GM12891 (cell line): ENCODE measurements at places on chromosomes 2 and 18.

DNA sequence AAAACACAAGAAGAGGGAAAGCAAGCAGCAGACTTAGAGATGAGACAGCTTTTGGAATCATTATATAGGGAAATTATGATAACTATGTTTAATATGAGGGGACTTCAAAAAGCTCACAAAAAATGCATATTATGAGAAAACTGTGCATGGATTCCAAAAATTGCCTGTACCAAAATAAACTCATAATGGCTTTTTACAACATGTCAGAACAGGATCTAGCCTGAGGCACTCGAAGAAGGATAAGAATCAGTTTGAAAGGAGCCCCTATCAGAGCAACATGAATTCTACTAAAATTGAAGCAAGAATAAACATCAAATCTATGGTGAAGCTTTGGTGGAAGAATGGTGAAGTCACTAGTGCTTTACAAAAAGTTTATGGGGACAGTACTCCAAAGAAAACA lies 187.4 kb downstream of the RDH14 start:
- DNase-seq = no peak

DNA sequence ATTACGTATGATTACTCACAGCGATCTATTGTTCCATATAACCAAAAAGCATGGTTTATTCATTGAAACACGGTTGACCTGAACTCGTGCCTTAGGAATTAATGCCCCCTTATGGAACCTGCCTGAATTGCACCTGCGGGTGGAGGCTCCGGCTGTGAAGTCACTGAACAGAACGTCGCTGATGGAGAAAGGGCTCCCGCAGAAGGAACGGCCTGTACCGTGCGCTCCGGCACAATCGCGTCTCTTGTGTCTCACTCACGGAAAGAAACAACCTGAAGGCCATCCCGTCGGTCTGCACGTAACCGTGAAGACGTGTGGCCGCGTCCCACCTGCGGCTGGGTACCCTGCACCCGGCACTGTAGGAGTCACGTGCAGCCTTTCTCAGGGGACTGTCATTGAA lies 133.1 kb downstream of the NFATC1 start:
- DNase-seq = peak; percentile 82

DNA sequence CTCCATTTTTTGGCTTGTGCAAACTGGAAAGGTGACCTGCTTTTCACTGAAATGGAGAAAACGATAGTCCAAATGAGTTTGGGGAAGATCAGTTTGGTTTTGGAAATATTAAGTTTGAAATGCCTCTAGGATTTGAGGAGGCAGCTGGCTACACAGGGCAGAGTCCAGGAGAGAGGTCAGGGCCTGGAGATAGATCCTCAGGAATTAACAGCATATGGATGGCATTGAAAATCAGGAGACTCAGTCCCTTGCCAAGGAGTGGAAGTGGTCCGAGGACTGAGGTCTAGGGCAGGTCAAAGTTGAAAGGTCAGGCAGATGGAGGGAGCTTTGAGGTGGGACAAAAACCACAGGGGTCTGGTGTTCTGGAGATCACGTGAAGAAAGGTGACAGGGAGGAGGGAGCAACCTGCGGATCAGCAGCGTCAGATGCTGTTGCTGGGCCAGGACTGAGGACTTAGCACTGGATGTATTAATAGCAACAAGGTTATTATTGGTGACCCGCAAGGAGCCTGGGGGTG lies 83.7 kb downstream of the EIF2AK3 start:
- no peak for DNase-seq

DNA sequence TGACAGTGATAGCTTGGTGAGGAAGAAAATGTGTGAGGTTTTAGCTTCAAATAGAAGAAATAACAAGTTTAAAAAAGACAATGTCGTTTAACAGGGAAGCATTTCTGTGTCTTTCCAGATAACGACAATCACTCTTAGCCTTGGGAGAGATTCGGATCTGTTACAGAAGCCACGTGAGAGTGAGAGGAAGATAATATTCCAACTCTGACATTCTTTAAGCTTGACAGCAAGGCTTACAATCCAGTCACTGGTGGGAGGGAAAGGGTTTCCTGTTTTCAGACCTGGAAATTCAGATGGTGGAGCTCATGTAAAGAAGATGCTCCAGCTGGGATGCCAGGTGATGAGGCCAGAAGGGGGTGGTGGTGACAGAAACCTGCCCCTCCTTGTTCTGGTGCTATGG lies 30.8 kb downstream of the FBXO48 start:
- no peak for DNase-seq

- no peak for DNase-seq
Observed at GRCh38 chr18:39622431-39622830, 2056.8 kb upstream of the CELF4 start.

- no peak for DNase-seq
Observed at GRCh38 chr2:99190548-99190947, 9.6 kb downstream of the MRPL30 start.

GRCh38 chr2:239165206-239165831 lies 235.5 kb downstream of the HDAC4 start:
- DNase-seq = no peak

DNA sequence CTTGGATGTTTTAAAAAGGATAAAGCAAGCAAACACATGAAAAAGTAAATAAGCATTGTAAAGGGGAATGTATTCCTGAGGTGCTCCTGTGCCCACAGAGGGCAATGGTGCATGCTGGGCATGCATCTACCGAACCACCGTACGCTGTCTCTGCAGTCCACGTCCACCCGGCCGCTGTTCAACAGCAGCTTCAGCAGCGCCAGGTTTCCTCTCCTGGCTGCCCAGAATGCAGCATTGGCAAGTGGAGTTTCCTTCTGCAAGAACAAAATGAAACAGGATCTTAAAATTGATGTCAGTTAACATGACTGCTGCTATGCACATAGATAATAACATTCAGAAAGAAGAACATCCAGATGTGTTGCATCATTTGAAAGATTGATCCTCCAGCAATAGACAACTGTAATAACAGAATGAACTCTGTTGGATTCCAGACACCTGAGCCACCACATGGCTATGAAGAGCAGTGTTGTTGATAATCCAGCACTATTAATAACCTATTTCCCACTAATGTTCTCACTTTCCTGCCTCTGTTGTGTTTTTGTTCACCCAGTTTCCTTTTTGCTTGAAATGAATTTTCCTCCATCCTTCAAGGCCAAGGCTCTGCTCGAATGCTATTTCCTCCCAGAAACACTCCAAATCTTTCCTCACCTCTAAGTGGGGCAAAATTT lies 13.6 kb downstream of the ANKRD29 start:
- no peak for DNase-seq

DNA sequence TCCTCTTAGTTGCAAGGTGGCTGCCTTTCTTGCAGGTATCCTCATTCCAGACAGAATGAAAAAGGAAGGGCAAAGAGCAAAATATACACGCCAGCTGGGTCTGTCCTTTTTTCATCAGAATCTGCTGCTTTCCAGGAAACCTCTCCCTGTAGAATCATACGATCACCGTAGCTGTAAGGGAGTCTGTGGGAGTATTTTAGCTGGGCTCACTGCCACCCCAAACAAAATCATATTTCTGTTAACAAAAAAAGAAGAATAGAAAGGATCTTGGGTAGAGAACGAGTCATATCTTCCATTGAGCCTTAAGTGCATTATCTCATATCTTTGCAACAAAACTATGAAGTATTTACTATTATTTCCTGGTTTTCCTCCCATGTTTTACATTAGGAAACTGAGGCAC lies 15.0 kb upstream of the TANC1 start:
- DNase-seq = no peak

- peak; percentile 35 for DNase-seq
Observed at GRCh38 chr2:238462782-238463396, 36.2 kb downstream of the ASB1 start.

DNA sequence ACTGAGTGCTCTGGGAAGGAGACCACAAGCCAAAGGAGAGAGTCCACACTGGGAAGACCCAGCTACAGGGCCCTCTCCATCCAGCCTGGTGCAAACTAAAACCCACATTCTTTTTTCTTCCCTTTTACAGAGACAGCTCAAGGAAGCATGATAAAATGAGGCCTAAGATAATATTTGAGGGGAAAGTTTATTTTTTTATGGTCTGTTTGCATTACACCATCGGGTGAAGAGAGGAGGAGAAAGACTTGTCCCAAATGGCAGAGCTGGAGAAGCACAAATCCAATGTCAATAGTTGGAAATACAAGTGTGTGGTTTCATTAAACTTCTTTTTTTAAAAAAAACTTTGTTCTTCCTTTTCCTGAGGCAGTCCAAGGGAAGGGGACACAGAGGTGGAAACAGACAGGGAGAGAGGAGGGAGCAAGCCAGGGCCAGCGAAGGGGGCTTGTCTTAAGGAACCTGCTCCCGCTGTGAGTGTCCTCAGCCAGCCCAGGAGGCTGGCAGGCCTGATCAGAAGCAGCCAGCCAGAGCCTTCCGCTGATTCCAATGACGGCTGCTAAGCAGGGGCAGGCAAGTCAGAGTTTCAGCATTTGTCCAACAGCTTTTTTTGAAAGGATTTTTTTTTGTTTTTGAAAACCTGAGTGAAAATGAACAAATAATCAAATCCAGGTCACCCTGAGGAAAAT lies 203.8 kb upstream of the SIX2 start:
- no peak for DNase-seq

GRCh38 chr2:154437104-154437503 lies 261.4 kb upstream of the KCNJ3 start:
- DNase-seq = no peak

- peak; percentile 9 for DNase-seq
Observed at GRCh38 chr2:54206596-54206995, 49.4 kb downstream of the TSPYL6 start.

DNA sequence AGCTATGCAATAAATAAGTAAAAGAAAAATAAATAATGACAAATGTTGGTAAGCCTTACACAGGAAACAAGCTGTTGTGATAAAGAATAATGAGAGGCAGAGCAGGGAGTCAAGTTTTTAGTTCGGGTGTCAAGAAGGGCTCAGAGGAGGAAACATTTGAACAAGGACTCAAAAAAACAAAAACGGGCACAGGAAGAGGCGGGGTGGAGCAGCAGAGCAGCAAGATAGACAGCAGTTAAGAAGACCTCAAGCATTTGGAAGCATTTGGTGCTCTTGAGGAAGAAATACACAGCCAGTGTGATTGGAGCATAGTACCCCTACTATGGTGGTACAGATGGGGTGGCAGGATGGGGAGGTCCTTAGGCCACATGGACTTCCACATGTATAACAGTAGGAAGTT lies 2.8 kb downstream of the TMEM169 start:
- no peak for DNase-seq

DNA sequence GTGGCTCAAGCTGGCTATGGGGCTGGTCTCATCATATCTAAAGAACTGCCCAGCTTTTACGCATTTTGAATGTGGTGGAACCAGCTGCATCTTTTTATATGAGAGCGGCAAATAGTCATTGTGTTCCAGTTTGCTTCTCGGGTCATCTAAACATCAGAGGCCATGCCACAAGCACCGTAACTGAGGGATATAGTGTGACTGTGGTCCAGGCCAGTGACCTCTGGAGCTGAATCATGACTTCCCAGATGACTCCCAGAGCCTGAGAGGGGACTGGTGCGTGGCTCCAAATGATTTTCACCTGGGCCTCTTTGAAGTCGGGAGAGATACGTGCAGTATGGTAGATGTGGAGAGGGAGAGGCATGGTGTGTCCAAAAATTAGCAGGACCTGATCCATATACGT lies 271.0 kb downstream of the NEDD4L start:
- no peak for DNase-seq

DNA sequence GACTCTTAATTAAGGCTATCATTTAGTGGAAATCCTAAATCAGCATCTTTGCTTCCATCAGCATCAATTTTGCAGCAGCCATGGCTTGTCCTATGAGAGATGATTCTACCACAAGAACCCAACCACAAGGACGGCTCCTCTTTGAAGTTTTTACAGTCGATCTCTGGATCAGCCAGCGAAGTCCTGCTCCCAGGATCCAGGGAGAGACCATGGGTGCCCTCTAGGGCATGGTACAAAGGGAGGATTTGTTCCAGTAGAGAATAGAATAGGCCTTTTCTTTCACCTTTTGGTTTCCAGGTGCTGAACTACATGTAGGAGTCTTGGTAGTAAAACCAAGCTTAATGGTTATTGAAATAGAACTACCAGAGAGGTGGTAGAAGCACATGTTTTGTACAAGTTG lies 52.7 kb downstream of the TMEM200C start:
- DNase-seq = no peak

GRCh38 chr2:187429989-187430388 lies 18.1 kb downstream of the CALCRL start:
- no peak for DNase-seq

GRCh38 chr2:44325897-44326296 lies 35.4 kb downstream of the PREPL start:
- DNase-seq = no peak

- DNase-seq = no peak
Observed at GRCh38 chr2:75054296-75054695, 95.9 kb downstream of the POLE4 start.

GRCh38 chr2:216216951-216217903 lies 108.1 kb downstream of the XRCC5 start:
- DNase-seq = no peak

GRCh38 chr2:169761970-169762292 lies 28.3 kb downstream of the KLHL23 start:
- DNase-seq = no peak

GRCh38 chr2:236976266-236977062 lies 109.2 kb upstream of the COPS8 start:
- no peak for DNase-seq

DNA sequence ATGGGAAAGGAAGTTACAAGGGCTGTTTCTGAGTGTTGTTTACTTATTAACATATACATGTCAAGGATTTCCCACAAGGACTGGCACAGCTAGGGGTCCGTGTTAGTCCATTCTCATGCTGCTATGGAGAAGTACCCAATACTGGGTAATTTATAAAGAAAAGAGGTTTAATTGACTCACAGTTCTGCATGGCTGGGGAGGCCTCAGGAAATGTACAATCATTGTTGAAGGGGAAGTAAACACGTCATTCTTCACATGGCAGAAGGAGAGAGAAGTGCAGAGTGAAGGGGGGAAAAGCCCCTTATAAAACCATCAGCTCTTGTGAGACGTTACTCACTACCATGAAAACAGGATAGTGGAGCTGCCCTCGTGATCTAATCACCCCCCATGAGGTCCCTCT lies 128.9 kb upstream of the CELF4 start:
- DNase-seq = no peak

GRCh38 chr2:103823847-103824246 lies 1030.1 kb upstream of the POU3F3 start:
- no peak for DNase-seq

DNA sequence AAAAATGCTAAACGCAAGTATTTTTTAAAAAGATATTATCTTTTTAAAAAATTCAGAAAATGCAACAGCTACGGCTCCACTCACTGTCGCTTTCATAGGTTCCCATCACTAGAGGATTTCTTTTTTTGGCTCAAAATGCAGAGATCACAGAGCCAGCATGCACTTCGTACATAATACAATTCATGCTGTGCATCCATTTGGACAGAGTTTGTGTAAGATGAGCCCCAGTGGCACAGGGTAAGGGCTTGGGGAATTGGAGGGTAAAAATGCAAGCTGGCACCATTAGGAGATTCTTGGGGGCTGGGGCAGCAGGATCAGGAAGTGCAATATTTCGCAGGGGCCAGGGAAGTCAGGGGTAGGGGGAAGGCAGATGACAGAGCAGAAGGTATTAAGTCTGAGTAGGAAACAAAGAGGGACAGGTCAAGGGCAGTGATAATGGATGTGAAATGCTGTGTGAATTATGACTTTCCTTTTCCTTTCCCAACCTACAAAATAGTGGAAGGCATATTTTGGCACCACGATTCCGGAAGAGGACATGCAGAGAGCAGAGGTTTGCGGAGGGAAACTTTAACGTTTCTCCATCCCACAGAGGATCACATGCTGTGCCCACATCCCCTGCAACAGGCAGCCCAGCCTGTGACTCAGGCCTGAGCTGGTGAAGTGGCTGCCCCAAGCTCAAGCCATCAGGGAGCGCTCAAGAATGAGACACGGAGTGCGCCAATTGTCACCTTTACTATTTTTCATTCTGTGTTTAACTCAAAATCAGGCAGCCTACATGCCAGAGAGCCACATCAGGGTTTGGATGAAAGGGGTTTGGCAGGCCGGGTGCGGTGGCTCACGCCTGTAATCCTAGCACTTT lies 4.7 kb downstream of the CAPG start:
- no peak for DNase-seq
